ENCODE measurements at places on chromosomes 13 and 19.

GRCh38 chr13:77928909-77929308 is 10.3 kb upstream of the EDNRB start:
- DNase-seq = no peak

DNA sequence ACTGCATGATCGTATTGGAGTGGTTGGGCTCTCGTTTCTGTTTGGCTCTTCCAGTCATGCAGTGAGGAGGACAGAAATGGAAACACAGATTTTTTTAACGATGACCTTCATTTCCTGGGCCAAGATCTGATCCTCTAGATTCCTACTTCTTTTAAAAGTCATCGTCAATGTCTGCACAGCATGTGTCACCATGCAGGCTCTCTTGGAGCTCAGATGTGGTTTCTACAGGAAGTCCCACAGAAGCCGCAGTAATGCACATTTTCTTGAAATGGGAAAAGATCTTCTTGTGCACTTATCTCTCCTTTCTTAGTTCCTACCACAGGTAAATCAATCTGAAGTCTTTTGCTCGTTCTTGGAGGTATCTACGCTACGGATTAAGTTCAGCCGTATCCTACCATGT is 626.9 kb downstream of the EFNB2 start:
- no peak for DNase-seq

DNA sequence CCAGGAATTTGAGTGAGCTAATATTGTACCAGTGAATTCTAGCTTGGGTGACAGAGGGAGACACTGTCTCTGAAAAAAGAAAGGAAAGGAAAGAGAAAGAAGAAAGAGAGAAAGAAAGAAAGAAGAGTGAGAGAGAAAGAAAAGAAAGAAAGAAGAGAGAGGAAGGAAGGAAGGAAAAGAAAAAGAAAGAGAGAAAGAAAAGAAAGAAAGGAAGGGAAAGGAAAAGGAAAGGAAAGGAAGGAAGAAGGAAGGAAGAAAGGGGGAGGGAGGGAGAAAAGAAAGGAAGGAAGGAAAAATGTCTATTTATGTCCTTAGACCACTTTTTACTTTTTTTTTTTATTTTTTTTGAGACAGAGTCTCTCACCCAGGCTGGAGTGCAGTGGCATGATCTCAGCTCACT is 5.4 kb upstream of the ZNF491 start:
- no peak for DNase-seq

- no peak for DNase-seq
Observed at GRCh38 chr19:40659116-40659515, 31.3 kb downstream of the NUMBL start.

GRCh38 chr19:55554302-55554701 is 9.0 kb upstream of the SBK3 start:
- no peak for DNase-seq

- no peak for DNase-seq
Observed at GRCh38 chr13:51998723-51999509, 12.3 kb downstream of the ATP7B start.

- DNase-seq = no peak
Observed at GRCh38 chr19:56603829-56604228, 8.7 kb downstream of the ZNF71 start.

- no peak for DNase-seq
Observed at GRCh38 chr13:28685892-28686291, 27.0 kb downstream of the POMP start.

DNA sequence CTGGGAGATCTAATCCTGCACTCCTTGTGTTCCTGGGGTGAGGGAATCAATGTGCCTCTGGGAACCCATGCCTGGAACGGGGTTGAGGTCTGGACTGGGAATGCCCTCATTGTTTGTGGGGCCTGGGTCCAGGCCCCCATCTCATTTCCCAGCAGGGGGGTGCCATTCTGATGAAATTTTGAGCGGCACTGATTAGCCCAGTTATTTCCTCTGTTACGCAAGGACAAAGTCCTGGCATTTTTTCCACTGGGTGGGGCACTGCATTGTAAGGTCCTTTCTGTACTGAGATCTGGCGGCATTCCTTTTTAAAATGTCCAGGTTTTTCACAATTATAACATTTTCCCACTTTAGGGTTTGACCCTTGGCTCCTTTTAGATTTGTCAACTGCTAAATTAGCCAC is 14.8 kb downstream of the FPR3 start:
- no peak for DNase-seq

DNA sequence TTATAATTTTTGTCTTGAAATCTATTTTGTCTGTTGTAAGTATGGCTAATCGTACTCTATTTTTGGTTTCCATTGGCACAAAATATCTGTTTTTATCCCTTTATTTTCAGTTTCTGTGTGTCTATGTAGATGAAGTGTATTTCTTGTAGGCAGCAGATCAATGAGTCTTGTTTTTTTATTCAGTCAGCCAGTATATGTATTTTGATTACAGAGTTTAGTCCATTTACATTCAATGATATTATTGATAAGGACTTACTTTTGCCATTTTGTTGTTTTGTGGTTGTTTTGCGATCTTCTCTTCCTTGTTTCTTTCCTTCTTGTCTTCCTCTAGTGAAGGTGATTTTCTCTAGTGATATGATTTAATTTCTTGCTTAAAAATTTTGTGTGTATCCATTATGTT is 336.3 kb upstream of the SPRY2 start:
- no peak for DNase-seq

DNA sequence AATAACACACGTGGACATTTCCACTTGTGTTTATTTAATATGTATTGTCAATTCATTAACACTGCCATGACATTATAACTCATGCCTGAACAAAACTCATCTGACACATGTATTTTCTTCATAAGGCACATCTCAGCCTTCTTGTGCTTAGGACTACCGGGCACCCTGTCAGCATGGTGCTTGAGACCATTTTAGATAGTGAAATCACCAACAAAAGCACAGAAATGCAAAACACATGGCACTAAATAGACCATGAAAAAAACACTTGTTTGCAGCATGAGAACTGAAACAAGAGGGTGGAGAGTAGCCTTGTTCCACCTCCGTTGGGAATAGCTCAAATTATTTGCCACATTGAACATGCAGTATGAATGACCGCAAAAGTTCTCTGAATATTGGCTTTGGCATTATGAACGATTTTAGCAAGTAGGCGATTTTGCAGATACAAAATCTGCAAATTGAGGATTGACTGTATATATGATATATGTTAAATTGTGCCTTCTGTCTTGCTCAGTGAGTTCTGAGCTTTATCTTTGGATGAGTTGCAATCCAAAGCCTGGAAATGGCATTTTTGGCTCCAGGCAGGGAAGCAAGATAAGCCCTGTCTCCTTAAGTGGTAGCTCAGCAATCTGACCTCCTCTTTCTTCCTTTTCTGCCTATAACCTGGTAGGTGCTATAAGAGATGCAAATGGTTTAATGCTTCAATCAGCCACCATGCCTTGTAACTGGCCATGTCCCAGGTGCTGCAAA is 328.2 kb downstream of the HS6ST3 start:
- no peak for DNase-seq

DNA sequence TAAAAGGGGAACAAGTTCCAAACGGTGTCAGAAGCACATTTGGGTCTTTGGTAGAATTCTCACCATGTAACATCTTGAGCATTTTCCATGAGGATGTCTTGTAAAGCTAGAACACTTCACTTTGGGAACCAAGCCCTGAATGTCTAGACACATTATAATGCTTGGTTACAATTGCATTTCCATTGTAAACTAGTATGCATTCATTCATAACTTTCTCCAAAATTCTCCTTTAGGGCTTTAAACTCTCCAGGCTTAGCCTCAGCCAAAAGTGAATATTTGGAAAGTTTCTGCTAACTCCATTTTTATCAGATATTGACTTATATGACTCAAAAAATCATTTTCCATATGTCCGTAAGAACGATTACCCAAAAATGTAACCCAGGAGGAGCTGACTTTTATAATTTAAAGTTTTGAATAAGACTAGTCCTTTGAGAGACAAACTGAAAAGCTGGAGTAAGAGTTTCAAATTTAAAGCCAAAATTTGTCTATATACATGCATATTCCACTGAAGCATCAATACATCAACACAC is 1170.4 kb downstream of the EFNB2 start:
- DNase-seq = no peak

DNA sequence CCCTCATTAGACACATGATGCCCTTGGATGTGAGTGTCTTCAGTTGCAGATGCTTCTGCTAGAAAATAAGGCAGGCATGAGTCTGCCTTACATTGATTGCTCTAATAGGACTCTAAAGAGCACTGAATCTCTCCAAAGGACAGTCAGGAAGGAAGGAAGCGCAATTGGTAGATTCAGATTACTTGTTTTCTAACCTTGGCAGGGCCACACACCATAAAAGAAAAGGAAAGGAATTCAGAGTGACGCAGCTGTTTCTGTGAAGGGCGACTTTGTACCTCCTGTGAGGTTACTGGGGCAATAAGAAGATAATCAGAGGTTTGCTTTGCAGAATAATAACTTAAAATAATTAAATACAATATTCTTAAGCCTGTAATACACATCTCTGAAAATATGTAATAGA is 48.0 kb downstream of the FRY start:
- DNase-seq = no peak

DNA sequence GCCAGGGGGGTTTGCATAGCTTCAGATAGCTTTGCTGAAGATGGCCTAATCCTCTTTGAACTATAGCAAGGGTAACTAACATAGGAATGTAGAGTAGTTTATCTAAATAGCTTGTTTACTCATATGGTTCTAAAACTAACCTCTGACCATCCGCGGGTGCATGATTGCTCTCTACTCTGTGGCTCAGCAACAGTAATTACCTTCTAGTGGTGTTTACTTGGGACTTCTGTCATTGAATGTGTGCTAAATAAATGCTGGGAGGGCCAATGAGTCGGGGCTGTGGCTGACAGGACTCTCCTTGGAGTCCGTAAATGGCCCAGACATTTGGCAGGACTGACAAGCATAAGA is 1461.9 kb downstream of the UQCRFS1 start:
- peak; percentile 70 for DNase-seq

DNA sequence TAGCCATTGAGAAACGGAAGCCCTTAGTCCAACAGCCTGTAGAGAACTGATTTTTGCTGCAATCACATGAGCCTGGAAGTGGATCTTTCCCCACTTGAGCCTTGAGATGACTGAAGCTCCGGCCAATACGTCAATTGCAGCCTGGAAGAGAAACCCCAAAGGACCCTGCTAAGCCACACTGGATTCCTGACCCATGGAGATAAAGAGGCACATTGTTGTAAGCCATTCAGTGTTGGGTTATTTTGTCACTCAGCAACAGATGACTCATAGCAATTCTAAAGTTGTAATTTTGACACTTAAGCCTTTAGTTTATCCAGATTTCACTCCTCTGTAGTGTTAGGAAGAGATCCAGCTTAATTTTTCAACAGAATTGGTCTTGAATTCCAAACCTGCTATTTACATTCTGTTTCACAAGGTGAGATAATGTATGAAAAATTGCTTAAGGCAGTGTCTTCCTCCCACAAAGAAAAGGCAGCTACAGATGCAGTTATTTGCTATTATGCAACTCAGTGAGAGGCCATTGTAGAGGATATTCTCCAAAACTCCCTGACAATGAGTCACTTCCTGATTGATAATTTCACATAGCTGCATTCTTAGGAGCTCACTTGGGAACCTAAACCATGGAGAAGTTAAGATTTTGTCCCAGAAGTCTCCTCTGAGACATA is 59.4 kb upstream of the TSHZ3 start:
- no peak for DNase-seq

DNA sequence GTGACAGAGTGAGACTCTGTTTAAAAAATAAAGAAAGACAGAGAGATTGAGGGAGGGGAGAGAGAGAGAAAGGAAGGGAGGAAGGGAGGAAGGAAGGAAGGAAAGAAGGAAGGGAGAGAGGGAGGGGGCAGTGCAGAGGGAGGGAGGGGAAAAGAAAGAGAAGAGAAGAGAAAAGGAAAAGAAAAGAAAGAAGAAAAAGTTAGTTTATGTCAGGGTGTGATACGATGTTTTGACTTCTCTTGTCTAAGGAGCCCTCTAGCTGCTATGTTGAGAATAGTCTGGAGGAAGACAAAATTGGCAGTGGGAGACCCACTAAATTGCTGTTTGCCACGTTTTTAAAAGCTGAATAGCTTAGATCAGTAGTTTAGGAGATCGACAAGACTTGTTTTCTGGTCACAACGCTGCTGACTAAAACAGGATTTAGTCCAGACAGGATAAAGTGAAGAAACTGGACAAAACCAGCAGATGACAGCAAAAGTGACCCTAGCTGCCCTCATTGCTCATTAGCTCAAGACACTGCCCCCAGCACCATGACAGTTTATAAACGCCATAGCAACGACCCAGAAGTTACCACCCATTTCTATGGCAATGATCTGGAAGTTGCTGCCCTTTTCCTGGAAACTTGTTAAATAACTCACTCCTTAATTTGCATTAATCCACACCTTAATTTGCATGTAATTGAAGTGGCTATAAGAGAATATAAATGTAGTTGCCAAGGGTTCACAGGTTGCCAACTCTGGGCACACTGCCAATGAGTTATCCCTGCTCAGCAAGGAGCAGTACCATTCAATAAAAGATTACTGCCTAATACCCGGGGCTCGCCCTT is 11.1 kb downstream of the TEX101 start:
- peak; percentile 70 for DNase-seq

GRCh38 chr13:41543664-41544300 is 86.4 kb downstream of the RGCC start:
- DNase-seq = no peak

DNA sequence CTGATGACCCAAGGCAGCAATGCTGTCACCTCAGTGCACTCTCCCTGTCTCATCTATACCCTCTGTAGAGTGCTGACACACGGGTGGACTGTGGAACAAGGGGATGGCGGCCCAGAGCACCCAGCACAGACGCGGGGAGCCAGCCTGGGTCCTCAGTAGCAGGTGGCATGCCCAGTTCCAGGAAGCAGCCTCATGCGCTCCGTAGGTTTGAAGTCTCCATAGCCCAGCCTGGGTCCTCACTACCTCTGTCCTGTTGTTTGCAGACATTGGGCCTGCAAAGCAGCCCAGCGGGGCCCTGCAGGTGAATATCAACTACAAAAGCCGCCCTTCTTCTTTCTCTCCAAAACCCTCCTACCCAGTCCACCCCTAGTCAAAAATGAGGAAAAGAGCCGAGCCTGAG is 5.0 kb upstream of the SLC7A9 start:
- DNase-seq = no peak

DNA sequence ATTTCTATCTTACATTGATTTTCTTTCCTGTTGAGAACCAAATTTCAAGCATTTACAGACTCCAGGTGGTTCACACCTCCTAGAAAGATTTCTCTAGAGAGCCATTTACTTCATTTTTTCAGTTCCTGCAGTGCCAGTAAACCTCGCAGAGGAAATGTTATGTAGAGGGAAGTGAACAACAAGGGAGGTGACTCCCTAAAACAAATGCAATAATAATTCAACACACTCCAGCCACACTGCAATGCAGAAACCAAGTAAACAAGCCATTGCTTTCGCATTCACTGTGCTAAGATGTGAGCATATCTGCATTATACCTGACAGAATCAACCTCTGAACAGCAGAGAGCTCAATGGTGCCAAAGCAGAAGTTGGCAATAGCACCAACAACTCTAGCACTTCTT is 215.1 kb downstream of the RBM26 start:
- no peak for DNase-seq

- peak; percentile 61 for DNase-seq
Observed at GRCh38 chr19:49999371-50000010, 25.7 kb downstream of the VRK3 start.

GRCh38 chr13:74067818-74068217 is 66.4 kb downstream of the KLF12 start:
- no peak for DNase-seq
